H9 (cell line): ENCODE measurements at places on chromosomes 4 and X. TPM values are rescaled to one million over a fixed set of nuclear protein-coding genes. Genes with fewer than 3 reads are reported as not detected.

- H3K36me3 ChIP-seq, result no peaks in the 10 kb centered on the region
- H3K4me3 ChIP-seq, result no peak overlapping the region
- DNase-seq, result no peak
These were observed 35.5 kb downstream of the TBC1D9 start for GRCh38 chr4:140720387-140721304.

DNA sequence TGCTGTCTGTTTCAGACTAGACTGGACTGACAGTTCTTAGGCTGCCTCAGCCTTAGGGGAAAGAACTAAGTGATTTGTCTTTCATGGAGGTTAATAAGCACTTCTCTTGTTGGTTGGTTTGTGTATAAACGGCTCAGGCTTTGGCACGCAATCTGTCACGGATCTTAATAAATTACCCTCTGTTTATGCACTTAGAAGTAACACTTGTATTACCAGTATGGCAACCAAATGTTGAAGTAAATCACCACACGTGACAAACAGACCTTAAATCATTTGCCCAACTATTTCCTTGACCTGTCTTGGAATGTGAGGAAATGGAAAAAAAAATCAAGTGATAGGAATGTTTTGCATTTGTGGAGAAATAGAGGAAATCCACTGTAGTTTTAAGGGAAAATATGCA is 69.9 kb downstream of the TEX13A start:
- no peaks in the 10 kb centered on the region for H3K27me3 ChIP-seq
- H3K4me3 ChIP-seq, result no peak overlapping the region
- no peak overlapping the region for H3K27ac ChIP-seq
- 0 out of 2 replicates have a peak, but pooled peaks cover 10% of the 10 kb centered on the region for H3K36me3 ChIP-seq

The GUCY2F gene
- total RNA-seq, result 0.11 TPM in 2 replicates

The GRID2 gene
- total RNA-seq, result 19.4 and 21.8 TPM in 2 replicates

The RBMXL3 gene
- total RNA-seq, result not detected in 2 replicates
